ENCODE measurements at places on chromosomes 3 and 15.

- peak; percentile 68 for DNase-seq
Measured at GRCh38 chr3:192514081-192514753, 213.1 kb downstream of the FGF12 start.

DNA sequence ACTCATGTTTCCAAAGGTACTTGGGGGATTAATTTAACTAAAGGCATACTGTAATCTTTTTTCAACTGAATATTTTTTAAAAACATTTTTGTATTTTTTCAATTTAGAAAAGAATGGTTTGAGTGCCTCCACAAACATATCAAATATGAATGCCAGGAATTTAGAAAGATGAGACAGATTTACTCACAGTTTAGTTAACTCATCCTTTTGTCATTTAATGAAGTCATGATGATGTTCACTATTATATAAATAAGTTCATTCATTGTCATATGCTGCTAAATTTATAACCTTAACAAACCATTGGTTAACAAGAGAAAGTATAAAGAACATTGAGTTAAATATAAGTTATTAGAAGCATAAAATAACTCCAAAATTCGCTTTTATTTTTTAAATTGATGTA, 50.0 kb downstream of the FGF7 start:
- no peak for DNase-seq

DNA sequence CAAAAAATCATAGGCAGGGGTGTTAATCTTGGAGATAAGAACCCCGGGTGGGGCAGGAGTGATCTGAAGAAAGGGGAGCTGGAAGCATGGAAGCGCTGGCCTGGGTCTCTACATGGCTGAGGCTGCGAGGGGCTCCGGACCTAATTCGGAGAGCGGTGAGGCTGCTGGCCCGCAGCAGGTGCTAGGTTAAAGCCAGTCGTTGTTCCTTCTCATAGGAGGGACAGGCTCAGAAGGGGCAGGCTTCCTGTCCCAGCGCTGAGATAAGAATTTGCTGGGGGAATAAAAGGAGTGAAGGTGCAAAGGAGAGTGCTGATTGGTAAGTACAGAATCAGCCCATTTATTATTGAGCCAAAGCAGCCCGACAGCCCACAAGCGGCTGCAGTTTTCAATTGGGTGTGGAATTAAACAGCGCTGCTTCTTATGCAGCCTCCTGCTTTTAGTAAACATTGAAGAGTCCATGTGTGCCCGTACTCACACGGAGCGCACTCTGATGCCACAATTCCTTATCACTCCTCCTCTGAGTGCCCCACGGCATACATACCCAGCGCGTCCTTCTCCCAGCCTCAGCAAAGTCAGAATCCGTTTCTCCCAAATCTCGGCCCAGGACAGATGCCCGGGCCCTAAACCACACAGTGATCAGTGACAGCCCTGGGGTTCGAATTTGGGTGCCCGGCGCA, 17.1 kb downstream of the CHST13 start:
- no peak for DNase-seq

DNA sequence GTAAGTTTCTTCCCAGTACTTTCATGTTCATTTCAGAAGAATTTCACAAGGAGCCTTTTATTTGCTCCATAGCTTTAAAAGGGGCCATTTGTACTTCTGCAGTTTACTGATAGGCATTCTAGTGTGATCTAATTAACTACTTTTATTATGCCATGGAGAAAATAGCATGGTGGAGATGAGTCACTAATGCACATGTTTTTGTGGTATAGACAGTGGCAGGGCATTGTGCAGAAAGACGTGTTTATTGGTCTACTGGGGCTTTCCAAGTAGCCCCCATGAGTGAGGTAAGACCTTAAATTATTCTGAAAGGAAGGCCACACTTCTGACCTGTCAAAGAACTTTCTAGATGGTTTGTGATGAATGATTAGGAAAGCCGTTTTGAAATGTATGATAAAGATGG, 810.0 kb upstream of the NR2F2 start:
- DNase-seq = no peak

- peak; percentile 16 for DNase-seq
Measured at GRCh38 chr3:149152420-149152819, 23.0 kb downstream of the HPS3 start.

DNA sequence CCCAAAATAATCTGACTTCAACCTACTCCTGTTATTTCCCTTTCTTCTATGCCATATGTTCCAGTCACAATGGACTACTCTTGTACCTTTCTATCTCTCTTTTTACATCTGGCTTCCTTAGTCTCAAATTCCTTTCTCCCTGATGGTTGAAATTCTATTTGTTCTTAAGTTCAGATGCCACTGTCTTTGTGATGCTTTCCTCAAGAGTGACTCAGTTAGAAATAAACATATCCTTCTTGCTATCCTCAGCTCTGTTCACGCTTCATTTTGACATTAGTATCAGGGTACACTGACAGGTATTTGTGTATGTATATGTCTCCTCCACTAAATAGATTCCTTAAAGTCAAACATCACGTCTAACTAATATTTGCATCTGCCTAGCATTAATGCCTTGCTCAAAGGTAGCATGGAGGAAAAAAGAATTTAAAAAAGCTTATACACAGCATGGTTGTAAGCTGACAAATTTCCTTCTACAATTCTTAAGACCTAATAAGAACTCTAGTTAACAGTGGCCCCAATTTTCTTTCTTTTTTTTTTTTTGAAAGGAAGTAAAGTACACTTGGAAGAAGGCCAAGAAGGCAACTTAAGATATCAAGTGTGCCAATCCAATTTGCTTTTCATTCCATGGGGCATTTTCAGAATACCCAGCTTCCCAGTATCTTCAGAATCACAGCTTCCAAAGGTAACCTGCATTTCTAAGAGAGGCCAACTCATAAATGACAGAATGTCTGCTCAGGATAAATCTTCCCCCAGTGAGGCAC, 58.0 kb downstream of the CHAC1 start:
- DNase-seq = no peak

DNA sequence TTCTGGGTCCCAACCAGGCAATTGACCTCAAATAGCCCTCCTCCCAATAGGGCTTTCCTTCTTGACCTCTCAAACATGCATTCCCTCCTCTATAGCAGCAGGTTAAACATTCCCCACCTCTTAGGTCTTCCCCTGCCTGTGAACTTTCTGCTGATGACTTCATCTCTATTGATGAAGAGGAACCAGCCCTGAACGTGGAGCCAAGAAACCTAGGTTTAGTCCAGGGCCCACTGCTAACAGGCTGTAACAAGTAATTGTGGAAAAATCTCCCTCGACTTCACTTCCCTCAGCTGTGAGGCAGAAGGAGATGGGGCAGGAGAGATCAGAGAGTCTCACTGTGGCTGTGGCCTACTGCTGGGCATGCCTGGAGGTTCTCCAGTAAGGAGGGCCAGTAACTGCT, 24.7 kb downstream of the ILDR1 start:
- no peak for DNase-seq

- DNase-seq = peak; percentile 21
Measured at GRCh38 chr3:45760878-45761711, 35.2 kb downstream of the SLC6A20 start.

DNA sequence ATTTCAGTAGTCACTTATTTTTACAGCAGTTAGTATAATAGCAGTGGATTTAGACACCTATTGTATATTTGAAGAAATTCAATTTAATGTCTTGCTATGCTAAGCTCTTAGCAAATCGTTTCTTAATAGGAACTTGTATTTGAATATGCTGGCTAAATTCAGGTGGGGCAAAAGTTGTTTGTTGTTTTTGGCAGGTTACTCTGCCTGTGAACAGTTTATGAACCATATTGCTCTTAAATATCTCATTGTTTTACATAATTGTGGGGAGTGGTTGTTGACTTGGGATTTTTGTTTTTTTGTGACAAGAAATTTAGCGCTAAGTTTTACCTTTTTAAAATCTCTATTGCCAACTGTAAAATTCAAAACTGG, 43.4 kb downstream of the NR2C2 start:
- DNase-seq = no peak

Data from NCI-H345 (cell line).